ENCODE measurements at places on chromosomes 4 and X.

DNA sequence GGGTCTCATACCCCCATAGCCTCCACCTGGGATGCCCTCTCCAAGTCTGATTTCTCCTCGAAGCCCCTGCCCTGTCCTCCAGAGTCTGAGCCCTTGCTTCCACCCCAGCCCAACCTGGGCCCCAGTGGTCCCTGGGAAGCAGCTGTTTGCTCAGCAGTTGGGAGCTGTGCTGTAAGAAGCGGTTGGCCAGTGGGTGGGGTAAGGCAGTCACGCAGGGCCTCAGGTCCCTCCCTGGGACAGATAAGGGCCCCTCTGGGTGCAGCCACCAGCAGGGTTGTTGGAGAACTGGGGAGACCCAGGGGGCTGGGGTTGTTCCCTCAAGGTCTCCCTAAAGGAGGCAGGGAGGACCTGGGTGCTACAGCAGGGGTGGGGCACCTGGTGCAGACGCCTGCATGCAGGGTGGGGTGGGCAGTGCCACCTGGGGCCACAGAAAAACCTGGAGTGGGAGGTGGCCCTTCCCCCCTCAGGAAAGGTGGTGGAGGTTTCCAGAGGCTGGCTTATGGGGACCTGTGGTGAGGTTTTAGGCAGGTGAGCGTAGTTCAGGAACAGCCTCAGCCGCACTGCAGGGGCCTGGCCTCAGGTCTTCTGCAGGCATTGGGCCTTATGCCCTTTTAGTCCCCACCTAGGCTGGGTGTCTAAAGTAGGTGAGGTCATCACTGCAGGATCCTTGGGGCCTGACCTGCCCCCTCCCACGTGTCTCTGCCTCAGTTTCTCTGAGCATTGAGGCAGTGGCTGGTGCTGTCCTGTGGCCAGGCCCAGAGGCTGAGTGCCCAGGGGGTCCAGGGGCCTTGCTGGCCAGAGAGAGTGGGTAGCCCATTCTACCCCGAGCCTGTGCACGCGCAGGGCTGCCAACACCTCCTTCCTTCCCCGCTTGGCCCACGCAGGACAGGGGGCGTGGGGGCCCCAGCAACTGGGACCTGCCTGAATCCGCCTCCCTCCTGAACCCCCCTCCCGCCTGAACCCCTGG lies 3.1 kb upstream of the SLC26A1 start:
- DNase-seq: no peak

- DNase-seq: no peak
Observed at GRCh38 chr4:21134994-21135393, 434.7 kb downstream of the PACRGL start.

DNA sequence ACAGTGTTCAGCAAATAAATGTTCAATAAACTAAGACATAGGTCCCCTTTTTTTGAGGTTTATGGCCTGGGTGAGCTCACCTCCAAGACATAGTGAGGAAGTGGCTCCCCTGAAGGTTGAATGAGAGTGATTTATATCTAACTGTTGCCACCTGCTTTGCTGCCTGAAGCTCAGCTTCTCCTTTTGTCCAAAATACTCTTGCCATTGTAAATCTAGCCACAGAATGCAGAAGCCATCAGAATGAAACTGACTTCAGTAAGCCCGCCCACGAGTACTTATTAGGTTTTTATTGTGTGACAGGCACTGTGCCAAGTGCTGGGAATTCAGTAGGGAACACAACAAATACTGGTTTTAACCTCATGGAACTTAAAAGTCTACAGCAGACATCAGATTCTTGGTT lies 18.0 kb downstream of the SPINK2 start:
- no peak for DNase-seq

DNA sequence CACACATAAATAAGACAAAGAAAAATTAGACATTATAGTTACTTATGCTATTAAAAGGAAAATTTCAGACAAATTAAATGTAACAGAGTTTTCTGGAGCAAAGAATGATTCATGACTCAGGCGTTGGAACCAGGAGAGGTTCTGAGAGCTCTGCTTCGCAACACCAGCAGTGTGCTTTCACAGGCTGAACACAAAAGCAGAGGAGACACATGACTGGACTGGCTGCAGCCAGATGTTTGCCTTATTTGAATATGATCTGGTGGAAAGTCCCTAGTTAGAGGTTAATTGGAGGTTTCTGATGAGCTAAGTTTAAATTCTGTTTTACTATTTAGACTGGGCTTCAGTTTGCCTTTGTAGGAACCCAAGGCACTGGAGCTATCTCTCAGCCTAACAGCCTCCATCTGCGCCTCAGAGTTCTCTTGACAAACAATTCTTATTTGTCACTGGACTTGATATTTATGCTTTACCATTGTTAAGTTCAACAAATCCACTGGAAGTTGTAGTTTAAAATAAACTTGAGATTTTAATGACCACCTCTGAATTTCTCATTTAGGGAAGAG lies 16.2 kb downstream of the BOD1L1 start:
- DNase-seq: no peak

DNA sequence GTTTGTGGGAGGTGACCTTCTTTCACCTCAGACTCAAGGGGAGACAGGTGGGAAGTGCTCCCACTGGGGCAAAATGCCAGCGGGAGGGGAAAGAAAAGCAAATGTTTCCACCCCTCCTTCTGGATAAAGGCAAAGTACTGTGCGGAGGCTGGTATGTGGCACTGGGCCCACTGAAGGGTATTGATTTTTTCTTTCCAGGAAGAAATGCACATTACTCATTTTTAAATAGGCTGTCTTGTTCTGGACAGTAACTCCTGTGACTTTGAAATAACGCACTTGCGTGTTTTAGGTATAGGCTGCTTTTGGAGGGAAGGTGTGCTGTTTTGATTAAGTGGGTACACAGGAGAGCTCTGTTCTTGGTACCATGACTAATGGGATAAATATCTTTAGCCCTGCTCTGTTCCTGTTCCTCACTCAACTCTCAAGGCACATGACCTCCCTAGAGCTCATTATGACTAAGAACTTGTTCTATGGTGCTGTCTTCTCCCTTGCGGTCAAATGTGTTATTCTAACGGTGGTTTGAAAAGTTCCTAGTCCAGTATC lies 40.7 kb upstream of the MBTPS2 start:
- DNase-seq: no peak

GRCh38 chr4:150826306-150826705 lies 188.8 kb downstream of the LRBA start:
- DNase-seq: no peak

DNA sequence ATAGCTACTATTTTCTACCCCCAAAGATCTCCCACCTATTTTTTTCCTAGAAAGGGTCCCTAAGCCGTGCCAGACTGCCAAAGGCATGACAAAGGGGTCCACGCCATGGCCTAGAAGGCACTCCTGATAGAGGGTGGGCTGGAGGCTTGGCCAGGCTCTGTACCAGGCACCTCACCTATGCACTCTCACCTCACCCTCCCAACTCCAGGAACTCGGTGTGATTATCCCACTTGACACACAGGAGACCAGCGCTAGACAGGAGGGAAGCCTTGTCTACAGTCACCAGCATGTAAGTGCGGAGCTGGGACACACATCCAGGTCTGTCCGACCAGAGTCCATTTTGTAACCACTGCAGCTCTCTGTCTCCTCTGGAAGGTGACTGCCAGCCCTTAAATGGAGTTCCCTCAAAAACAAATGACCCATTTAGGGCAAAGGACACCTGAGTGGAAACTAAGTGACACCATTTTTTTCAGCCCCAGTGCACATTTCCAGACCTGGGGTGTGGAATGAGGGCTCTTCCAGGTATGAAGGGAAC lies 106.4 kb downstream of the RTL5 start:
- DNase-seq: no peak

DNA sequence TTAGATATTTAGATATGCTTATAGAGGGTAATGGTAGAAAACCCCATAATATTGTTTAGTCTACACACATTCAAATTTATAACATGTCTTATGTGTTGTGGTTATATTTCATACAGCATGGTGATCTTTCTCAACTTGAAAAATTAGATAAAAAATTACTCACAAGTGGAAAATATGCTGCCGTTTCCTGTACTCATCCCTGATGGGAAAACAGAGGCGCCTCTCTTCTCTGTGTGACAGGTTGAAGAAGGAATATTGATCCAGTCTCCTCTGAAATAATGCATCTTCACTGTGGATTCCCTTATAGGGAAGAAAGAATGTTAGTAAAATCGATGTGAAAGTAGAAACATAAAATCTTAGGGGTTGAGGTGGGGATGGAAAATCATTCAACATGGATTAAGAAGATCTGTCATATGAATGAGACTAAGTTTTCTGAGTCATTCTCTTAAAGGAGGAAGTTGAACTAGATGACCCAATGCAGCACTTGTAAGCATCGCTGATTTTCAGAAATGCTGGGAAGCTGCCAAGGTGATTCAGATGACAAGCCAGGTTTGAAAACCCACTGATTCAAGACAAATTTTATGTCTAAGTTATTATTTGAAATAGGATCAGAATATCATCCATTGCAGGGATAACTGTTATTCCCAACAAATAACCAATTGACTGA lies 70.7 kb downstream of the ANKRD50 start:
- DNase-seq: peak; percentile 36

- no peak for DNase-seq
Observed at GRCh38 chrX:113389846-113390245, 549.2 kb upstream of the AMOT start.

GRCh38 chr4:102815981-102816380 lies 11.4 kb downstream of the UBE2D3 start:
- no peak for DNase-seq

DNA sequence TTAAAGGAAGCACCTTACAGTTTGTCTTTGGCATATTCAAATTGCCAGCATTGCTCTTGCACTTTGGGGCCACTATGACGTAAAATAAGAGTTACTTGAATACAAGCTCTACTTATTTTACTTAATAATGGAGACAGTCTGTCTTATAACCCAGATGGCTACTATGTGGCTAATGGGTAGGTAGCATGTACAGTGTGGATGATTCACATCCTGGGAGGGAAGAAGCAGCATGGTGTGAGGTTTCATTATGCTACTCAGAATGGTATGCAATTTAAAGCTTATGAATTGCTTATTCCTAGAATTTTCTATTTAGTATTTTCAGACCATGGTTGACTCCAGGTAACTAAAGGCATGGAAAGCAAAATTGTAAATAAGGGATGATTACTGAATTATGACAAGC lies 761.8 kb upstream of the ATOH1 start:
- DNase-seq: no peak

GRCh38 chrX:71396576-71396975 lies 30.4 kb downstream of the TAF1 start:
- DNase-seq: no peak

DNA sequence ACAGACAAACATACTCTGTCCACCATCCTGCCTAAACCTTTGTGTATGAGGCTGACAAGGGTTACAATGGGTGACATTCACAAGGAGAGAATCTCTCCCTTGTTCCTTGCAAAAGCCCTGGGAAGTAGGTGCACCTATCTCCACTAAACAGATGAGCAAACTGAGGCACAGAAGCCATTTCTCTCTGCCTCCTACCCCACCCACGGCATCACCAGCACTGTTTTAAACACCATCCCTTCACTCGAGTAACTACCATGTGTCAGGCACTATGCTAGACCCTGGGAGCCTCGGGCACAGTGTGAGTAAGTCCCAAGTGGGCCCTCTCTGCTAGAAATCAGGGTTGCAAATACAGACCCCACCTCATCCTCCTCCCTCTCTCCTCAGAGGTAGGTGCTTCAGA lies 899 bp downstream of the LYAR start:
- DNase-seq: no peak

DNA sequence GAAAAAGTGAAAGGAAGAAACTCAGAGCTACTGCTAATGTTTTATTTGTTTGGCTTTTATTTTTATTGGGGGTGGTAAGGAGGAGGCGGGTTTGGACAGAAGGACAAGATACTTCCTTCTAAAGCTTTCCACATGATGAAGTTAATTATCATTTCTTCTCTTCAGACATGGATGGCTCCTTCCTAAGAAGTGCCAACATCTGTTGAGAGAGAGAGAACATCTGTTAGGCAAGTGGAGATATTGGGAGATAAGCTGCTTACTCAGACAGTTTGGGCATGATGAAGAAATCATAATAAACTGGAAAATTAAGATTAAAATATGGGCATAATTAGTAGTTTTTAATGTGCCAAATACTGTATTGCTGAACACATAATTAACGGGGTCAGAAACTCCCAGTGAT lies 535.7 kb upstream of the INTU start:
- no peak for DNase-seq

DNA sequence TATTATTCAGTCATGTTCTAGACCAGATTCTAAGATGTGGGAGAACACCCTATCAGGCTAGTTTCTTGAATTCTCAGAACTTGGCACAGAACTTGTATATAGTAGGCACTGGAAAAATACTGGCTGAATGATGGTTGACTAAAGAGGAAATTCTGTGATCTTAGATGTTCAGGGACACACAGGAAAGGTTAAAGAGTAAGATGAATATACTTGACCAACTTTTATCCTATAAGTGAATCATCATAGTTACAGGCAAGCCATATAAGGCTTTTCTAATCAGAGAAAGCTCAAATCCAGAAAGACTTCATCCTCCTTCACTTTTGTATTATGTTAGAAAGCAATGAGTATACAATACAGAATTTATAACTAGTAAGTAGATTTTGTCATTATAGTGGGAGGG lies 53.8 kb downstream of the SEPTIN11 start:
- no peak for DNase-seq

DNA sequence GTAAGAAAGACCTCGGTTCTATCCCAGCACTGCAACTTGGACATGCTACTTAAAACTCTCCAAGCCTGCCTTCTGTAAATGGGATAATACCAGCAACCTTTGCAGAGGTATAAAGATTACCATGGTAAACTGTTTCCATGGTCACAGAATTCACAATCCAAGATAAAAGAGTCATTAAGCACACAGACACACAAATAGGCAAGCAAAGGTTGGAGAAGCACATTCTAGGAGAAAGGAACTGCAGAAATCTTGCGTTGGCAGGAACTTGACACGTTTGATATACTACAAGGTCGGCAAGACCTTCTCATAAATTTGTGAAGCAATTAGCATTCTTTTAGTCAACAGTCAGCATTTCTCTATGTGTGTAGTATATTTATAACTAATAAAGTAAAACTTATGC lies 12.3 kb upstream of the CHRNA9 start:
- no peak for DNase-seq

GRCh38 chr4:121070274-121070673 lies 2.1 kb downstream of the NDNF start:
- DNase-seq: no peak

GRCh38 chr4:150004481-150004880 lies 73.8 kb upstream of the DCLK2 start:
- no peak for DNase-seq

- no peak for DNase-seq
Observed at GRCh38 chrX:71667328-71668247, at the start of gene LOC101059915. TSS of gene LOC101059915 (plus strand) at chrX:71667546.

- DNase-seq: no peak
Observed at GRCh38 chr4:4388311-4388790, 1.4 kb downstream of the NSG1 start.

- no peak for DNase-seq
Observed at GRCh38 chr4:161486461-161486860, 677.3 kb downstream of the FSTL5 start.

DNA sequence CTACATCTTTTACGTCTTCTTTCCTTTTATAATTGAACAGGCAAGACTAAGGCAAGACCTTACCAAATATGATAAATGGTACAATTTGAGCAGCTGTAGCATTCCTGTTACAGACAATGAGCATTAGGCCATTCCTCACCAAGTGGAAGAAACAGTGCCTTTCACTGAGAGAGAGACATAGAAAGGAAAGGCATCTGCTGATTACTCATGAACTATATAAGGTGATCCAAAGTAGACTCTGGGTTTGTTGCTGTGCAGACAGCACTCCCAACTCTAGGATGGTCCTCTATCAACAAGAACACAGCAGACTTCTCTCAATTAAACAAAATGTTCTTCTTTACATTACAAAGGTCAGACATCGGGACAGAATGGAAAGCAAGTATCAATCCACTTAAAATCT lies 91.9 kb downstream of the FAM13A start:
- DNase-seq: no peak

- peak; percentile 63 for DNase-seq
Observed at GRCh38 chr4:88613417-88613875, 21.2 kb downstream of the HERC3 start.
